Fibroblast of the aortic adventitia (primary cell): ENCODE measurements at places on chromosomes 2 and 18. TPM values are rescaled to one million over a fixed set of nuclear protein-coding genes. Genes with fewer than 3 reads are reported as not detected.

NT5C1B gene
- total RNA-seq: not detected in 2 replicates

ERFE gene
- total RNA-seq: 2.8 and 3.4 TPM in 2 replicates

HOXD9 gene
- not detected in 2 replicates for total RNA-seq

KIAA2012 gene
- not detected in 2 replicates for total RNA-seq

CENPO gene
- 5.5 and 35.3 TPM in 2 replicates for total RNA-seq

ZNF892 gene
- 4.9 and 7.3 TPM in 2 replicates for total RNA-seq

NEB gene
- 0.27 and 0.41 TPM in 2 replicates for total RNA-seq

ARHGAP15 gene
- not detected in 2 replicates for total RNA-seq

CERKL gene
- total RNA-seq: 0.27 TPM in 1 of 2 replicates, not detected in the other

ASXL3 gene
- total RNA-seq: 0.54 TPM in 1 of 2 replicates, not detected in the other

SP5 gene
- not detected in 2 replicates for total RNA-seq

CHN1 gene
- 2.3 and 3.3 TPM in 2 replicates for total RNA-seq

RAD51AP2 gene
- total RNA-seq: 0.09 TPM in 1 of 2 replicates, not detected in the other
